ENCODE measurements at places on chromosomes 1 and 21.
A peak's percentile ranks its signal among the peaks of the same experiment; 100 is the strongest.

GRCh38 chr1:187665483-187665882, 836.7 kb downstream of the PLA2G4A start:
- no peak for DNase-seq

DNA sequence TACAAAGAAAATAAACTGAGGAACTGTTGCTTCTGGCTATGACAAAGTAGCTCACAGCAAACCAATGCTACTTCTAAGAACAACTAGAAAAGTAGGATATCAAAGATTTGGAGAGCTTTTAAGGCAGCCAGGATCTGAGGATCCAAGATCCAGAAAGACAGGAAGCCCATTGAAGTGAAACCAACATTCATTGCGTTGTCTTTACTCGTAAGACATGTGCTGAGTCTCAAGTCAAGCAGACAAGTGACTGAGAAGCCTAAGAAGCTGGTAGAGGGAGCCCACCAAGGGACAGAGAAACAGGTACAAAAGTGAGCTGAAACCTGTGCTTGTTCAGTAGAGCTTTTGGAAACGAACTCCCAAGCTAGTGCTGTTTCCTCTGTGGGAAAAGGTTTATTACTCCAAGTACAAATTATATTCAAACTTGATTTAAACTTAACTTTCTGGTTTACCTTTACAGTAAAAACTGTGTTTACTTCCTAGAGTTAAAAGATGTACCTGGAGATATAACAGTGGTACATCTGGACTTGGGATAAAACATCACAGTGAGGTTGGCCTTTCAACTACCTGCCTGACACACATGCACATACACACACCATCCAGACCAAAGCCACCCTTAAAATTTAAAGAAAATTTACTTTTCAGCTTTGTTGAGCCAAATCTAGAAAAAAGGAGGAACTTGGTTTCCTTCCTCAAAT, 41.2 kb downstream of the NME7 start:
- no peak for DNase-seq

GRCh38 chr1:204701229-204701628, 15.7 kb upstream of the LRRN2 start:
- no peak for DNase-seq

GRCh38 chr1:100536031-100536430, 1.9 kb upstream of the GPR88 start:
- DNase-seq: no peak

- DNase-seq: peak; percentile 84
These were observed 28.5 kb downstream of the WNT4 start for GRCh38 chr1:22114083-22115012.

GRCh38 chr1:81834921-81835698, 34.4 kb downstream of the ADGRL2 start:
- peak; percentile 76 for DNase-seq

DNA sequence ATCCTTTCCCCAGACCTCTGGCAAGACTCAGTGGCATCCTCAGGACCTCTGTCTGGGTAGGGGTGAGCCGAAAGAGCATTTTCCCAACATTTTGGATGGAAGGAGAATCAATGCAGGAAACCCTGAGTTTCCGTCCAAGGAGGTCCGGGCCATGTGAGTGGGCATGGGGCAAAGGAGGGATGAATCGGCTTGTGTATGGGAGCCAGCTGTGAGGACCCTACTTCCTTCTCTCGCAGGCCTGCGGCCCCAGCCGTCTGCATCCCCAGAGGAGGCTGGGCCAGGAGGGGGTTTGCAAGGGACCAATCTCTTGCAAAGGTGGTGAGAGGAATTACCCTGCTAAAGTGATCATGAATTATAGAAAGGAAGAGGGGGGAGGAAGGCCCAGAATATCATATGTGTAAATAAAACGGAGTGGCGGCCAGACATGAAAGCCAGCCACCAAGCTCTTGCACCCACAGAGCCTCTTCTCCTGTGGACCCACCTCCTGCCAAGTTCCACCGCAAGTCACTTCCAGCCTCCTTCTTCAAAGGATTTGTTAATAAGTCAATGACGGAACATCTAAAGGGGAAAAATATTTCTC, 48.2 kb upstream of the POU3F1 start:
- DNase-seq: no peak

DNA sequence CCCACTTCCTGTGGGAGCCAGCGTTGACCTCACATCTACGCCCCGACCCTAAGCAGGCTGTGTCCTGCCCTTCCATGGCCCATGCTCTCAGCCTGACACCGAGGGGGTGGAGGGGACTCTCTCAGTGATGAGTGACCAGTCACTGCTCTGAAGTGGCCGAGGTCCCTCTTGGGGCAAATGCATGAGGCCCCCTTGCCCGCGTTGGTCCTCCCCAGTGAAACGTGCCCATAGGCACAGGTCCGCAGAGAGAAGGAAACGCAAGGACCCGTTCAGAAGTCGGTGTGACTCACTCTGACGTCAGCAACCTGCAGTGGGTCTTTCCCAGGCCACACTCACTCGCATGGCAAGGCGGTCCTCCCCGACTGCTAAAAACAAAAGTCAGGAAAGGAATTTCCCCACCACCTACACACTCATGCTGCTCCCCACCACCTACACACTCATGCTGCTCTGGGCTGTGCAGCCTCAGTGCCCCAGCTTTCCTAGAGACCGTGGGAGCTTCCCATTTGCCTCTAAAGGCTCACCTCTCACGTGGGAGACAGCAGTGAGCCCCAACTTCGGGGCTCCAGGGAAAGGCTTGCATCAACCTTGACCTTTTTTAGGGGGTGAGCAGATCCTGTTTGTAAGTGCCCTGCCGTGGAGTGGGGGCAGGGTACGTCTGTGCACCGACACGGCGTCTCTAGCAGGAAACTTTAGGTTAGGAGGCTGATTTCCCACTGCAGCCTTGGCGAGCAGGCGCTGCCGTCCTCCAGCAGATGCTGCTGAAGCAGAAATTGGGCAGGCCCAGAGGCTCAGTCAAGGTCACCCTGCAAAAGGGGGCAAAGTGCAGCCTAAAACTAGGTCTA, 11.4 kb downstream of the UBASH3A start:
- DNase-seq: no peak

- no peak for DNase-seq
These were observed 34.1 kb downstream of the COL11A1 start for GRCh38 chr1:103074224-103074623.

DNA sequence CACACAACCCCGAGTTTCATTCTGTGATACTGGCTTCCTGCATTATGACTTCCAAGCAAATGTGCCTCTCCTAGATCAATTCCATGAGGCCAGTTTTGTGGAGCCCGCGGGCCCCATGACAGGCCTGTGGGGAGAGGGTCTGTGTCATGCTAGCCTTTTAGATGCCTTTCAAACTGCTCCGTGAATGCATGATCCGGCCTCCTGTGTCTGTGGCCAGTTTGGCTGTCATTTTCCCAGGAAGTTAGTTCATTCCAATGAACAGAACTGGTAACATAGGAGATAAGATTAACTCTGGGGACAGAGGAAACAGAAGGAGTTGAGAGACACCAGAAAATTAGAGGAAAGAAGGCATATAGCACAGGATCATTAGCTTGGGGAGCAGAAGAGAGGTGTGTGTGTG, 3.2 kb downstream of the FNDC7 start:
- DNase-seq: no peak

- DNase-seq: no peak
These were observed 58.6 kb downstream of the H3-3A start for GRCh38 chr1:226121049-226121586.

- DNase-seq: no peak
These were observed 27.5 kb upstream of the STMN1 start for GRCh38 chr1:25933479-25934365.

DNA sequence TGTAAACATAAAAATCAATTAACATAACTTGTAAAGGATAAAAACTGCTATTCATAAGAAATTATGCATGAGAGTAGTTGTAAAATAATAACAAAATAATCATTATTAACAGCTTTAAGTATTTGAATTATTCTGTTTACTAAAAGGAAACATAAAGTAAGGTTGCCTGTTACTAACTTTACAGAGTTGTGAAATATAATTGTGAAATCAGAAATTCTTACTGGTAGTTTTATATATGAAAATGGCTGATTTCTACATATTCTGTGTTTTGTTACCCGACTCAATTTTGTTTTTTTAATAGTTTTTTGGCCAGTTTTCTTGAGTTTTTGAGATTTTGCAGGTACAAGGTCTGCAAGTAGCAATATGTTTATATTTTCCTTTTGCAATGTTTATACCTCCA, 27.8 kb downstream of the FNBP1L start:
- no peak for DNase-seq

- no peak for DNase-seq
These were observed 19.6 kb upstream of the TARBP1 start for GRCh38 chr1:234498448-234499118.

- no peak for DNase-seq
These were observed 143.9 kb upstream of the DNAH14 start for GRCh38 chr1:224785622-224786021.

DNA sequence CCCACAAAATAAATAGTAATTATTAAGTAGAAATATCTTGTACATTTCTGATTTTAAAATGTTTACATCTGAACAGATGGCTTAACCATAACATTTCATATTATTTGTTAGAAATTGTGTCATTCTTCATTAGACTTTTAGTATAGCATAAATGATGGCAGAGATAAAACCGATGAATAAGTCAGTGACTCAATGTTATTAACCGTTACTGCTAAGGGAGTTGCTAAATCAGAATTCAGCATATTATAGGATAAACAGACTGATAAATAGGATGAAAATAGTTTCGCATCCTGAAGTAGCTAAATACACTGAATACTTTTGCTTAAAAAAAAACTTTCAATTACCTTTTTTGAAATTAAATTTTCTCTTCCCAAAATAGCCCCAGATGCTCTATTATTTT, 610.6 kb upstream of the ZP4 start:
- no peak for DNase-seq

DNA sequence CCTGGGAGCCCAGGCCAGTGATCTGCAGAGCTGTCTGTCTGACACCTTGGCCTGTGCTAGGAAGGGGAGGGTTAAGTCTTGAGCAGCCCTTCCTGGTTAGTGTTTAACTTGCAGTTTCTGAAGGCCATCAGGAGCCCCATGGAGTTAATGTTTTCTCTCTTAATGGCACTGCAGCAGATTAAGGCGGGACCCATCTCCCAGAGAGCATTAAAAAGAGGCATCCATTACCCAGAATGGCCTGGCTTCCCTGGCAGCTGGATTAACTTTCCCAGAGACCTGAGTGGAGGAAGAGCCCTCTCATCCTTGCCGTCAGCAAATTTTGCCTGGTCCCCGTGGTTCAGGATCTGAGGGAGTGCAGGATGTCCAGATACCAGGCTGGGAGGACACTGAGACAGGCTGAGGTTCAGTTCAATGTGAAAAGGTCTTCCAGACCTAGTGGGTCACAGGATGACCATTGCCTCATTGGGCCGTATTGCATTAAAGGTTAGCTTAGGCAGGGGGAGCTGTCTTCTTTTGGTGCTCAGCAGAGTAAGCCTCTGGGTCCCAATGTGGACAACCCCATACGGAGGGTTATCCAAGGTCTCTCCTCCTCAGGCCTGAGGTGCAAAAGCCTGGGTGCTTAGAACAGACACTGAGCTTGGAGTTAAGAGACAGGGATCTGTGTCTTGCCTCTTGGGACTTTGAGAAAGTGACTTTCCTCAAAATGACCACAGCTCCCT, 522.6 kb downstream of the PTPRU start:
- no peak for DNase-seq

DNA sequence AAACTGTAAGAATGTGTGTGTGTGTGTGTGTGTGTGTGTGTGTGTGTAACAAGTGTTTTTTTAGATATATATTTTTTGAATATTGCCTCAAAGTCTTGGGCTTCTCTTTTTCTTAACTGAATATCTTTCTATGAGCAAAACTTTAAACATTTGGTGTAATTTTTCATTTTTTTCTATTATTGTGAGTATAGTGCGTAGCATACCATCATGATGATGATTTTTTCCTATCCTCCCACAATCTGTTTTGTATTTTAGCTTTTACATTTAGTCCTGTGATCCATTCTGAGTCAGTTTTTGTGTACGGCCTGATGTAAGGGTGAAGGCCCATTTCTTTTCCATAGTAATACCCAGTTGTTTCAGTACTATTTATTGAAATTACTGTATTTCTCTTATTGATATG, 680.6 kb downstream of the TTLL7 start:
- DNase-seq: no peak

DNA sequence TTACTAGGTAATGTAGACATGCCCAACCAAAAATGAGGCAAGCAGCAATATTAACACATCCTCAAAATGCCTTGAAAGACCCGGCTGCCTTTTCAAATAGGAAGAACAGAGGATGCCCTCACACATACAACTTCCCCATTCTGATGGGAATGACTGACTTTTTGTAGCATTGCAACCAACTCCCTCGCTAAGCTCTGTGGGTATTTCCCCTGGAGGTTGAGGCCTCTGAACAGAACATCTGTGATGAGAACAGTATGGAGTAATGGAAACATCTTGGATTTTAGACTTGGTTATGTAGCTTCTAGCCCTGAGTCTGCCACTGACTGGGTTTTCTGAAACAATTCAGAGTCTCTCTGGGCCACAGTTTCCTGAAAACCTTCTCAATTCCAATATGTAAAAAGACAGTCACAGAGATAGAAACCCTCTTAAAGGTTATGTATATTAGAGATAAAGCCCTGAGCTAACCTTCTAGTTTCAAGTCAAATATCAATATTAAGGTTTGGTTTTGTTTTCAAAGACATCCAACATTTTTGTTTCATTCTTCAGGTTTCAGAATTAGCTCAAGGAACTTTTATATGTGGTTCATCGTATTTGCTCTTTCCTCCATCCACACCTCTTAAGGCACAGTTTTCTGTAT, 311.5 kb downstream of the SETD4 start:
- no peak for DNase-seq

- no peak for DNase-seq
These were observed 48.2 kb upstream of the DNASE2B start for GRCh38 chr1:84350104-84350503.

- peak; percentile 87 for DNase-seq
These were observed at the start of gene LRIF1 for GRCh38 chr1:110963691-110964454. Gene LRIF1, minus strand, starts transcription at chr1:110963922. Its CDS starts 234 bp downstream, at chr1:110963688.

DNA sequence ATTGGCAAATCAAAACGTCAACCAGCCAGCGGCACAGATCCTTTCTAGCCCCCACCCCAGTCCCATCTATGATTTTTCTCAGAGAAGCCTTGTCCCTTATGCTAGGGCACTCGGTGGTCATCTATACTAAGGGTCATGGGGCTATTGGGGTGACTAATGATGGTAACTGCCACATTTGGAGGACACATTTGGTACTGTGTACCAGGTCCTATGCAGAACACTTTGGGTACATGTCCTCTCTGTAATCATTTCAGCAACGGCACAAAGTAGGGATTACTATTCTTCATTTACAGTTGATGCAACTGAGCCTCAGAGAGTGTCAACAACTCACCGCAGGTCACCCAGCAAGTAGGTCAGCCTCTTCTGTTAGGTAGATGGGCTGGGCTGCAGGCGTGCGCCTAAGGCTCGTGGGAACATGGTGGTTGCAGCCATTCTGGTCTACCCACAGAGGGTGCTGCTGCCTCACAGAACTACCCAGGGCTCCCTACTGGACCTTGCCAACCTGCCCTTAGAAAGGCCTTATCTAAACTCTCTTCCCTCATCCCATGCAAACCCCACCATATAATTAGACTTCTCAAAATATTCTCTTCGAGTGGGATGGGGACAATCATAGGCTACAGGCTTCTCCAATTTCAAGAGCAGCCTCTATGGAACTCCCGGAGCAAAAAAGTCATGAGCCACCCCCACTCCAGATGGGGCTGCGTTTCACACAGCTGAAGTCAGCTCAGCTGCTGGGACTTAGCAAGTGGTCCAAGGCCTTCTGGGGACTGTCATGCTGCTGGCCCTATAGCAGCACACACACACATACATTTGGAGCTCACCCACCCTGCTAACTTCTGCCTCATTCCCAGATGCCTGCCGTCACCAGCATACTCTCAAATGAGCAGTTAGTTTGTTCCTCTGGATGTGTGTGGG, 5.8 kb upstream of the SDHB start:
- DNase-seq: peak; percentile 93
